ENCODE measurements at places on chromosomes 5 and 9. TPM values are rescaled to one million over a fixed set of nuclear protein-coding genes. Genes with fewer than 3 reads are reported as not detected.

The DDX4 gene
- total RNA-seq: not detected

GRCh38 chr9:128835246-128836210, 5.9 kb upstream of the SPOUT1 start:
- no peaks in the 10 kb centered on the region for H3K27me3 ChIP-seq
- no peaks in the 10 kb centered on the region for H3K4me1 ChIP-seq
- DNase-seq: no peak
- H3K4me3 ChIP-seq: no peak overlapping the region

DNA sequence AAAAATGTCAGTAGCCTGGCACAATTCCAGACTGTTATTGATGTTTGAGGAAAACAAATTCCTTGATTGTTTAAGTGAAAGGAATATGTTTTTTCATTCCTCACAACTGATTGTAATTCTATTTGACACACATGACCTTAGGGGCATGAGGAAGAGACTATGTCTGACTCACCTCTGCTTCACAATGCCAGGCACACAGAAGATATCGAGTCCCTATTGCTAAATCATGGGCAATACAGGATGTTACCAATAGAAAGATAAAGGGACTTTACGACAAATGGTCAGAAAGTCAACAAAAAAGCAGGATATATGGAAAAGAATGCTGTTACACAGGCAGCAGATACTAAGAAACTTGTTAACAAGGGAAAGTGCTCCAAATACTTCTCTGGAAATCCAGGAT, 1903.5 kb downstream of the EFNA5 start:
- no peaks in the 10 kb centered on the region for H3K36me3 ChIP-seq
- H3K4me1 ChIP-seq: no peaks in the 10 kb centered on the region
- H3K4me3 ChIP-seq: no peak overlapping the region
- H3K27ac ChIP-seq: no peak overlapping the region
- DNase-seq: no peak
- no peaks in the 10 kb centered on the region for H3K27me3 ChIP-seq

The ZNG1C gene
- total RNA-seq: 15.2 TPM

DNA sequence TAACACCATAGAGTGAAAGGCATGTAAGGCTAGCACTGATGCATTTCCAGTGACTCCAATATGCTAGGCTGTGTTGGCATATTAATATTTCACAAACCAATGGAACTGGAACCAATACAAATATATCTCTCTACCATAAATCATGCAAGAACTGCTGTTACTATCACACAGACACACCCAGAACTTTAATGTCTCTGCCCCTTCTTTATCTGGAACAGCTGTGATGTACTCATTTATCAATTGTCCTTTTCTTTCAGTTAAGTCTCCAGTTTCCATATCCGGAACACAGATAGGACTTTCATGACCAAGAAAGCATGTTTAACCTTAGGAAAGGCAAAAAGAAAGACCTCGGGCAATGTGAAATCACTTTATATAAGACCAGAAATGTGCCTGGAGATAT, 70.3 kb downstream of the SPTLC1 start:
- no peak overlapping the region for H3K27ac ChIP-seq
- peaks cover 42% of the 10 kb centered on the region for H3K36me3 ChIP-seq
- DNase-seq: no peak
- H3K4me3 ChIP-seq: no peak overlapping the region
- H3K4me1 ChIP-seq: no peaks in the 10 kb centered on the region

The SPATA9 gene
- not detected for total RNA-seq

The TEX48 gene
- not detected for total RNA-seq
